ENCODE measurements at places on chromosomes 7 and 10.
A peak's percentile ranks its signal among the peaks of the same experiment; 100 is the strongest.

DNA sequence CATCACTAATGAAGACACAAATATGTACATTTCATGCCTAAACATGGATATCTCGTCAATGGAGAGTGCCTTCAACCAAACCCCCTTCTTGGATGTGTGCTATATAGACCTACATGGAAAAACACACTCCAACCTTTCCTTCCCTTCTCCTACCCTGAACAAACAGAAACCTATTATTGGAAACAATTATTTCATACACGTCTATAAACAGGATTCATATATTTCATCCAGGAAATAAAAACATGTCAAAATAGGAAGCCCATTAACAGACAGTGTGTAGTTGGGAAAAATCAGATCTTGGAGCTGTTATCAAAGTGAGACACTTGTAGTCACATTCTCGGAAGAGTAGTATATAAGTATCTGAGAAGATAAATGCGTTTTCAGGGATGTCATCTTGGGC, 81.1 kb downstream of the NRP1 start:
- DNase-seq: no peak

DNA sequence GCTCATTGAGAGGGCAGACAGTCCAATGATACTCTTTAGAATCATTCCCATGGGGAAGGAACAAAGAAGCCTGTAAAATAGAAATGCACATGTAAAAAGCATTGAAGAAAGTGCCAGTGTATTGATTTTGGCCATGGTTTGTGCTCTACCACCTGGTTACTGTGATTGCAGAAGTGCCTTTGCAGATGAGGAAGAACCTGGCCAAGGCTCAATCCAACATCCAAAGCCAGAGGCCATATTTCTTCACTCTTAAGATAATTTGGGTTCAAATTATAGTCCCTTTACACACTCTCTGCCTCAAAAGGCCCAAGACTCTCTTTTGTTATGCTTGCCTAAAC, 122.1 kb downstream of the EGFR start:
- DNase-seq: no peak

- DNase-seq: no peak
These were observed 703.5 kb upstream of the SEMA3D start for GRCh38 chr7:85890244-85890811.

DNA sequence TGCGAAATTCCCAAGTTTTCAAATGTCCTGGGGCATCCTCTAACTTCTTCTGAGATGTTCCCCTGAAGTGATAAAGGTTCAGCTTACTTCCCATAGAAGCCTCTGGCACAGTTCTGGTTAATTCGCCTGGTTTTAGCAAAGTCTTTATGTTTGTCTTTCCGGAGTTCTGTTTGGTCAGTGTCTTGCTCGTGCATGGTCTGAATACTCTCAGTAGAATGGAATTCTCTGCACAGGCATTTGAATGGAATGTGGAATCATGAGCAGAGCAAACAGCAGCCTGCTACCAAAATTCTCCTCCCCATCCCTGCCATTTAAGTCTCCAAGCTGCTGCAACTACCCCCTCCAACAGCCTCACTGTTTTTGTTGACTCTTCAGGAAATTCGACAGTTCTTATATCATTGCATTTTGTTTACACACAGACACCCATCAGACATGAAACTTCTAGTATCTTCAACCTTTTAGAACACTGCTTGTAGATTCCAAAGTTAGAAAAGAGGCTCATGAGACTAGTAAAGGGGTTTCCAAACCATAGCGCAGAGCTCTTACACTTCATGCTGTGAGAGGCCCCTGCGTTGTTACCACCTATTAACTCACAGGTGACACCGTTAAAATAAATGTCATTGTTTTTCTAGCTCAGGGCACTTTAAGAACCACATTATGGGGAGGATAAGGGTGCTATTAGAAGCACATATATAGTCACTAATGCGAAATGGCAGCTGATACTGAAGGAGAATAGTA, 129.7 kb downstream of the PLCE1 start:
- no peak for DNase-seq

- no peak for DNase-seq
These were observed 780.3 kb downstream of the LRMDA start for GRCh38 chr10:76211691-76212090.

DNA sequence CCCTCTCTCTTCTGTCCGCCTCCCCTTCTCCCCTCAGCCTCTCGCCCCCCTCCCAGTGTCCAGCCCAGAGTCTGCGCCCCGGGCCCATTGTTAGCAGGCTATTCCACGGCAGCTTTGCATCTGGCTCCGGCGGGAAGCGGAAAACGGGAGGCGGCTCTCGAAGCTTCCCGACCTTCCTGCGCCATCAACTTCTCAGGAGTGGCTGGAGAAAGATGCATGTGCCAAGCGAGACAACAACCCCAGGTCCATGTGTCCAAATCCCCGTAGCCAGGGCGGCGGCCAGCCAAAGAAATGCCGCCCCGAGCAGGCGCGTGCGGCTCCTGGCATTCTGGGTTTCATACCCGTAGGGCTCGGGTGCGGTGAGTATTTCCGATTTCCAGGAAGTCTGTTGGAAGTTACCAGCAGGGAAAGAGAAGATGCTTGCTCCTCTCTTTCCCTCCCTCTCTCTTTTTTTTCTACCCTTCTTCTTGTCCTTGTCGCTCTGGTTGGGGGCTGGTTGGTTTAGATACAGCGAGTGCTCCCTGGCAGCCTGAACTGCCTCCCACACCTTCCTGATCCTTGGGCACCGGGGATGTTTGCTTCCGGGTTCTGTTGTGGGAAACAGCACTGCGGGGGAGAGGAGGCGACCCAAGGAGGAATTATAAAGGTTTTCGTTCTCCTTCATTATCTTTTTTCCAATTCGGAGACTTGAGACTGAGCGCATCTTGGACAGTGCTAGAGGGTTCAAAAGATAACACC, 1.2 kb upstream of the HOXA2 start:
- no peak for DNase-seq

DNA sequence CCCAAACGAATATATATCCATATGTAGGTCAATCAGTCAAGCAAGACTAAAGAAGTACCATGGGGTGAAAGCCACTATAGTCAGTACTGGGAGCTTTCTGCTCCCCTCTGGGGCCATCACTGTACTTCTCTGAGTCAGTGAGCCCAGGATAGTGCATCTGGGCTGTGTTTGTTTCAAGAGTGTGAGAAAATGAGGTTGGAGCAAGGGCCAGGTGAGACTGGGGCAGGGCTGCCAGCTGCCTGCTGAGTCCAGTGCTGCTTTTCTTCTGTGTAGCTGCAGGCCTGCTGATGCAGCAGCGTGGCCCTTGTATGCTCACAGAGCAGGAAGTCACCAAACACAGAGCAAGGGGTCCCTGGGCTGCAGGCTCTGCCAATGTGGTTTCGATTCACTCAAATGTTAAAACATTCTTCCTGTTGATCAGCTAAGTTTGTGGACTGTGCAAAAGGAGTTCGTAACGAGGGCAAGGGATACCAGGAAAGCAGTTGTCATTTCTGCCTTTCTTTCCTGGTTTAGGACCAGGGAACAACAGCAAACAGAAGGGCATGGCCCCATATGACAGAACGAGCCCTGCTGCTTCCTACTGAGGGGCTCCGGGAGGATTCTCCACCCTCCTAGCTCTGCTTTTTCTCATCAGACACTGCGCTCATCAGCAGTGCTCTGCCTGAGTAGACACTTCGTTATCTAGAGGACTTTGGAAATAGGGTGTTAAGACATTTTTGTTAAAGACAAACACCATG, 65.4 kb upstream of the TNS3 start:
- DNase-seq: no peak

GRCh38 chr10:43237631-43238446, 29.0 kb downstream of the RASGEF1A start:
- DNase-seq: peak; percentile 37

DNA sequence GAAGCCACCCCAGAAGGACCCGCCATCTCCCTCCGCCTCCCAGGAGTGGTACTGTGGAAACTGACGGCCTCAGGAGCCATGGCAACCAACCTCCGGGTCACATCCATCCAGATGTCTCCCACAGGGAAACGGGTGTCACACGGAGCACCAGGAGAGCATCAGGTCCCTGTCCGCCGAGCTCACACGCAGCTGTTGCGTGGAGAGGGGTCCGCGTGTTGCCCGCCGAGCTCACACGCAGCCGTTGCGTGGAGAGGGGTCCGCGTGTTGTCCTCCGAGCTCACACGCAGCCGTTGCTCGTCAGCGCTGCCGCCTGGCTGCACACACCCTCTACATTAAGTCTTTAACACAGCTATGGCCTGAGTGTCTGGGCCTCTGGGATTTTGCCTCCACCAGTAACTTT, 311.1 kb upstream of the SHH start:
- no peak for DNase-seq

DNA sequence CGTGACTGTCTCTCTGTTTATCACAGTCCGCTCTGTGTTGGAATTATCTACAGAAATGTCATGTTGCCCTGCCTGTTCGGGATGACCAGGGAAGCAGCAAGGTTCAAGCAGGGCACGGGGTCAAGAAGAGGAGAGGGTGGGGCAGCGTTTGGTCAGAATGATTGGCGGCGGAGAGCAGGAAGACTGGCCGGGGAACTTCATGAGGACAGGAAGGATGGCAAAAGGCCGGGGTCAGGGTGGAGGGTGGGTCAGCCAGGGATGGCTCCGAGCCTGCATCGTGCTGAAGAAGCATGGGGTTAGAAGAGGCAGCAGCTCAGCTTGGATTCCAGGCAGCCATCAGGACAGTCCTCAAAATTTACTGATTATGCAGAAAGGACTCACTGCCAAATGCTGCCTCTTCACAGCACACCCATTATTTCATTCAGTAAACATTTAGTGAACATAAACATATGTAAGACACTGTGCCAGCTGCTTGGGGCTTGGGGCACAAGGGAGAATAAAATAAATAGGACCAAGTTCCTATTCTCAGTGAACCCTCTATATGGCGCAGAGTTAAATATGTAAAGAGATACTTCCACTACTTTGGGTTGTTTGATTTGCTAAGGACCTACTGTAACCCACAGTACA, 42.8 kb downstream of the WNT2 start:
- no peak for DNase-seq

DNA sequence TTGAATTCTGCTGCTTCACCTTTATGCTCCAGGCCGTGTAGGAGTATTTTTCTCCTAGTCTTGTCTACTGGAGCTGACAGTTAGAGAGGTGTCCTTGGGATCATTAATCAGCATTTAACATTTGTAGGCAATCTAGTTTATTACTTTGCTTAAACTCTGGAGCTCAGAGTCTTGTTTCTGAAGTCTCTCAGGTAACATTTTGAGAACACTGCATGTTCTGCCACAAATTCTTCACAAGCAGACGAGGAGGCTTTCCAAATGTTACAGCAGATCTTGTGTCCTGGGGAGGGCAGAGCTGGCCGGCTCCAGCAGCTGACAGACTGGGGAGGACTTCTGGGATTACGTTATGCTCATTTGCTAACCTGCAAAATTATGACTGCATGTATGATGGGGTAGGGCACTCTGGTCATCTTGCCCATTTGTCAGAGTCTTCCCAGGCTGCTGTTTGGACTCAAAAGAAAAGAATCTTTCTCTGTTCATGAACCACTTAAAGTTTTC, 50.5 kb downstream of the GALNT17 start:
- no peak for DNase-seq

DNA sequence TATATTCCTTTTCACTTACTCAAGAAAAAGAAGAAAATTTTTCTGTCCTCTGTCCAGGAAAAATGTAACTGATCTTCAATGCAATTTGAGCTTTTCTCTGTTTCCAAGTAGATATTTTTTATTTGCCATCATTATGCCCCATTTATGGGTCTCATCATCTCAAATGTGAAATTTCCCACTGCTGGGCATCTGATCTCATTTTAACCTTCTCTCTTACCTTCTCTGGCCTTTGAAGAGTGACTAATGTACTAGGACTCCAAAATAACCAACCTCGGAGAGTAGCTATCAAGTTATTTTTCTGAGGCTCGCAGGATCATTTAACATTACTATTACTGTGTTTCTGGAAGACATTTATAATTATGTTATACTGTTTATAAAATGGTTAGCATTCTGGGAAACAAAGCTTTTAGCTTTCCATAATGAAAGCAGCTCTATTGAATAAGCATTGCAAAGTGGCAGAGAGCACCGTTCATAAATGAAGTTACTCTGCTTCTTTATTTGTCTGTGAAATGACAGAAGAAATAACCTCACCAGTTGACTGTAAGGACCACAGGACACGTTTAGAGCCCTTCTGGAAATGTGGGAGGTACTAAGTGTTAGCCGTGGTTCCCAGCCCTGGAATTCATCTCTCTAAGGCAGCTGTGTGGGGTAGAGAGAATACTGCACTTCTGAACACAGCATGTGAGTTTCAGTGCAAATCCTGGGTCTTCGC, 33.3 kb upstream of the NMT2 start:
- no peak for DNase-seq

- DNase-seq: no peak
These were observed 68.8 kb downstream of the CYP26A1 start for GRCh38 chr10:93142534-93142933.

DNA sequence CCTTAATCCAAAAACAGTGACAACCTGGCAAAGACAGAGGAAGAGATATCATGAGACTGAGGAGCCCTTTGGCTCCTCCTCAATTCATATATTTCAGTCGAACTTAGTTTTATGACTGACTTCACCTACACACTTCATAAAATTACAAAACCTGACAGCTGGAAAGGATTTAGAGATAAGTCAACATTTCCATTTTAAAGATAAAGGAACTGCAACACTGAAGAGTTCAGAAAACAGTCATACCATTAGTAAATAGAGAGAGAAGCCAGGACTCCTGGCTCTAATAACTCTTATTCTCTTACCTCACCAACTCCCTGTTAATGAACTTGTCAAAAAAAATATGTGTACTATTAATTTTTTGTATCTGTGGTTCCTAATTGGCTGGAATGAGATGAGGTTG, 141.0 kb upstream of the COL1A2 start:
- DNase-seq: no peak

Data from ureter (tissue), 1 donor.